T-helper 2 cell (primary cell): ENCODE measurements at places on chromosomes 11 and 22.

GRCh38 chr11:102117472-102118113, 7.3 kb downstream of the YAP1 start:
- no peak for DNase-seq

DNA sequence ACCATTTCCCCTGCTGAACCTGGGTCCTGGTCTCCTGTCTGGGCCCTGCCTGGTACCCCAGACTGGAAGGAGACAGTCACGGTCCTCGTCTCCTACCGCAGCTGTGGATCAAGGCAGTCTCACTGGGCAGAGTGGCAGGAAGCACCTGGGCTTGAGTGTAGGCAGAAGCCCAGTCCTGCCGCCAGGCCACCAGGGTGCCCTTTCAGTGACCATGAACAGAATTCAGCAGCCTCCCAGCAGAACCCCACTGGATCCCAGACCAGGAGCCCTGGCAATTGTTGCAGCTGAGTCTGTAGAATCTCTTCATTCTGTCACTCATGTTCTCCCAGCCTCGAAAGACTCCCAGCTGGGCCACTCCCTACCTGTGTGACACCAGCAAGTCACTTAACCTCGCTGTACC, 25.5 kb upstream of the CREB3L1 start:
- DNase-seq, result no peak

DNA sequence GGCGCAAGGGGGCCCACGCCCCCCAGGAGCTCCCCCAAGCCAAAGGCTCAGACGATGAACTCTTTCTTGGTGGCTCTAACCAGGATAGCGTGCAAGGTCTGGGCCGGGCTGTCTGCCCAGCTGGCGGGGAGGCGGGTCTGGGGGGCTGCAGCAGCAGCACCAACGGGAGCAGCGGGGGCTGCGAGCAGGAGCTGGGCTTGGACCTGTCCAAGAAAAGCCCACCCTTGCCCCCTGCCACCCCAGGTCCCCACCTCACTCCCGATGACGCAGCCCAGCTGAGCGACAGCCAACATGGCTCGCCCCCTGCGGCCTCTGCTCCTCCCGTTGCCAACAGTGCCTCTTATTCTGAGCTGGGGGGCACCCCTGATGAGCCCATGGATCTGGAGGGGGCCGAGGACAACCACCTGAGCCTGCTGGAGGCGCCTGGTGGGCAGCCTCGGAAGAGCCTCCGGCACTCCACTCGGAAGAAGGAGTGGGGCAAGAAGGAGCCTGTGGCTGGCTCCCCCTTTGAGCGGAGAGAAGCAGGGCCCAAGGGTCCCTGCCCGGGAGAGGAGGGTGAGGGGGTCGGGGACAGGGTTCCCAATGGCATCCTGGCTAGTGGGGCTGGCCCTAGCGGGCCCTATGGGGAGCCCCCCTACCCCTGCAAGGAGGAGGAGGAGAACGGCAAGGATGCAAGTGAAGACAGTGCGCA, 21.6 kb upstream of the TMEM191C start:
- DNase-seq, result no peak

GRCh38 chr11:44637487-44637886, 72.0 kb downstream of the CD82 start:
- no peak for DNase-seq

GRCh38 chr11:95792200-95792599, 1.9 kb downstream of the CEP57 start:
- DNase-seq, result no peak

DNA sequence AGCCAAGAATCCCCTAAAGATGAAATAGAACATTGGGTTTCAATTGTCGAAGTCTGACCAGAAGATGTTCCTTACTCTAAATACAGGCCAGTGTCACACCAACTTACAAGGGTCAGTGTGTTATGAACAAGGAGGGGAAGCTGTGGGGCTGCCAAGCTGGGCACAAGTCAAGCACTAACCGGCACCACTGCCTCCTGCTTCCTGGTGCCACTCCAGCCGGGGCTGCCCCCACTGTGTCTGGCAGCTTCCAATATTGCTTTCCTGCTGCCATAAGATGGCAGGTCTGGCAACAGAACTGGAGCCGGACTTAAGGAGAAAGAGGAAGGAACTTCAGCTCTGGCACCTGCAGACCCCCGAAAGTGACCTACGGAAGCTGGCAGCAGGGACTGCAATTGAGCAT, 13.7 kb upstream of the VPS37C start:
- DNase-seq, result no peak

- no peak for DNase-seq
These were observed 34.0 kb upstream of the CLPB start for GRCh38 chr11:72468289-72468688.

DNA sequence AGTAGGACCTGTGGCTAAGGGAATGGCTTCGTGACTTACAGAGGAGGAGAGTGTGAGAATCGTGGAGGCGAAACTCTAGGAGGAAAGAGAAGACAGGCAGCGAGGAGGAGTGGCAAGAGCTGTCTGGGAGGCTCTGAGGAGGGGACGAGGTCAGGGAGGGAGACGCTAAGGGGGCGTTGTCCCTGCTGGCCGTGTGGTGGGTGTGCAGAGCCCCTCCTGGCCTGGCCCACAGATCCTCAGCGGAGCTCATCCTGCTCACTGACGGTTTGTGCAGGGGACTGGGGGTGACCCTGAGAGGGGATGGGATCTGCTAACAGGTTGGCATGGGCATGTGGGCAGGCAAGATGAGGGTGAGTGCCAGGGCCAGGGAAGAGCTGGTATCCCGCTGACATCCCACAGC, 56.5 kb upstream of the PRR5 start:
- DNase-seq, result no peak

- no peak for DNase-seq
These were observed 47.8 kb downstream of the COPB1 start for GRCh38 chr11:14451825-14452224.
